GM23248 (cell line): ENCODE measurements at places on chromosomes 5 and 9.

GRCh38 chr9:125511789-125512660, 195.0 kb downstream of the MAPKAP1 start:
- peaks cover 21% of the 10 kb centered on the region for H3K4me1 ChIP-seq
- no peak for DNase-seq
- H3K27ac ChIP-seq = no peak overlapping the region
- H3K27me3 ChIP-seq = no peaks in the 10 kb centered on the region
- H3K4me3 ChIP-seq = no peak overlapping the region

GRCh38 chr5:162824360-162824759, 613.0 kb upstream of the CCNG1 start:
- H3K27ac ChIP-seq = no peak overlapping the region
- no peaks in the 10 kb centered on the region for H3K36me3 ChIP-seq
- H3K4me3 ChIP-seq = no peak overlapping the region
- no peaks in the 10 kb centered on the region for H3K4me1 ChIP-seq

DNA sequence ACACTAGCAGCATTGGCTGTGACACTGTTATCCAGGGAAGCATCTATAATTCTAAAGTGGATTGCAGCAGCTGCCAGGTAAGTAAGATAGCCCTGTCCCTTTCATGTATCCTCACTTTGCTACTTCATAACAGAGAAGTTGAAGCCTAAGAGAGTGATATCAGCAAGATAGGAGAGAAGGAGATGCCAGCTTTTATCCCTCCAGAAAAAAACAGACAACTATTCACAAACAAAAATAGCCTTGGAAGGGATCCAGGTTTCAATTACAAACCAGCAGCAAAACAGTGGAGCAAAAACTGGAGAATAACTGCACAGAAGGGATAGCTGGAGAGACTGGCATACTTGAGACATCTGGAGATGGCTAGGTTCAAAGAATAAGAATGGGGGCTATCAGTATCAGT, 19.6 kb upstream of the VCAN start:
- H3K4me3 ChIP-seq = no peak overlapping the region
- H3K27ac ChIP-seq = no peak overlapping the region
- no peaks in the 10 kb centered on the region for H3K36me3 ChIP-seq
- no peaks in the 10 kb centered on the region for H3K27me3 ChIP-seq
- no peak for DNase-seq

- peak; percentile 26 for DNase-seq
- H3K4me3 ChIP-seq = no peak overlapping the region
- H3K36me3 ChIP-seq = no peaks in the 10 kb centered on the region
Observed at GRCh38 chr5:160233215-160233614, 3.9 kb downstream of the FABP6 start.

- no peaks in the 10 kb centered on the region for H3K36me3 ChIP-seq
- H3K27ac ChIP-seq = no peak overlapping the region
- H3K4me1 ChIP-seq = no peaks in the 10 kb centered on the region
- H3K27me3 ChIP-seq = peaks cover 30% of the 10 kb centered on the region
Observed at GRCh38 chr5:113694576-113694975, 181.1 kb downstream of the YTHDC2 start.

GRCh38 chr5:78260771-78261170, 33.7 kb downstream of the AP3B1 start:
- no peaks in the 10 kb centered on the region for H3K4me1 ChIP-seq
- H3K4me3 ChIP-seq = no peak overlapping the region
- H3K36me3 ChIP-seq = peaks cover 15% of the 10 kb centered on the region; the same call in 1 of the 2 replicates
- DNase-seq = no peak
- H3K27me3 ChIP-seq = no peaks in the 10 kb centered on the region

DNA sequence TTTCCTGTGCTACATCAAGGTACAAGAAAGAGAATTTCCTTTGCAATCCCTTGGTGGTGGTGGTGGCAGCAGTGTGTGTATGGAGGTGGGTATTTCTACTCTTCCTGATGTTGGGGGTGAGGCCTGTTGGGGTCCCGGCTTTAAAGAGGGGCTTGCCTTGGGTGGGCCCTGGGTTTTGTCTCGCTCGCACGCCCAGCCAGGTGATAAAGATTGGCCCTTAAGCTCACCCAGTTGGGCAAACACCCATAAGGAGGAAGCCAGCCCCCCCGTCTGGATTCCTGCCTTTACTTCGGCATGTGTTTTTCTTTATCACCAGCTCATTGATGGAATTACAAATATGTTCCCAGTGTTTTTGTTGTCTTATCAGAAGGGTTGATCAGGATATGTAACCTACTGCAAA, 16.0 kb upstream of the SARDH start:
- H3K27ac ChIP-seq = no peak overlapping the region
- H3K4me3 ChIP-seq = no peak overlapping the region
- no peaks in the 10 kb centered on the region for H3K4me1 ChIP-seq
- no peak for DNase-seq
- peaks cover 26% of the 10 kb centered on the region for H3K27me3 ChIP-seq

- H3K4me1 ChIP-seq = peaks cover 49% of the 10 kb centered on the region
- DNase-seq = peak; percentile 30
- H3K36me3 ChIP-seq = no peaks in the 10 kb centered on the region
- H3K4me3 ChIP-seq = no peak overlapping the region
Observed at GRCh38 chr5:123120197-123120596, 31.2 kb downstream of the PRDM6 start.

GRCh38 chr9:112786829-112787520, 36.4 kb downstream of the SNX30 start:
- no peak for DNase-seq
- H3K36me3 ChIP-seq = no peaks in the 10 kb centered on the region
- H3K27me3 ChIP-seq = no peaks in the 10 kb centered on the region
- H3K4me3 ChIP-seq = no peak overlapping the region
